ENCODE measurements at places on chromosomes 2 and 18.
A peak's percentile ranks its signal among the peaks of the same experiment; 100 is the strongest.

DNA sequence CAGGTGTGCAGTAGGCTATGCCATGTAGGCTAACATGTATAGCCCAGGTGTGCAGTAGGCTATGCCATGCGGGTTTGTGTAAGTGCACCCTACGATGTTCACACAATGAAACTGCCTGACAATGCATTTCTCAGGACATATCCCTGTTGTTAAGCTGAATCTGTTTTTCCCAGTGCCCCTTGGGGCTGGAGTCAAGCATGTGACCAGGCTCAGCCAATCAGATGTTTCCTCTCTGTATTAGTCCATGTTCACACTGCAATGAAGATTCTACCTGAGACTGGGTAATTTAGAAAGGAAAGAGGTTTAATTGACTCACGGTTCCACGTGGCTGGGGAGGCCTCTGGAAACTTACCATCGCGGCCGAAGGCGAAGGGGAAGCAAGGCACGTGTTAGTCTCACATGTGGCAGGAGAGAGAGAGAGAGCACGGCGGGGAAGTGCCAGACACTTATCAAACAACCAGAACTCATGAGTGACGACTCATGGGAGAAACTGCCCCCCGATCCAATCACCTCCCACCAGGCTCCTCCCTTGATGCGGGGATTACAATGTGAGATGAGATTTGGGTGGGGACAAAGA, 24.2 kb downstream of the ITM2C start:
- no peak for DNase-seq

- peak; percentile 12 for DNase-seq
Observed at GRCh38 chr2:105328281-105329196, 996 bp downstream of the TGFBRAP1 start.

DNA sequence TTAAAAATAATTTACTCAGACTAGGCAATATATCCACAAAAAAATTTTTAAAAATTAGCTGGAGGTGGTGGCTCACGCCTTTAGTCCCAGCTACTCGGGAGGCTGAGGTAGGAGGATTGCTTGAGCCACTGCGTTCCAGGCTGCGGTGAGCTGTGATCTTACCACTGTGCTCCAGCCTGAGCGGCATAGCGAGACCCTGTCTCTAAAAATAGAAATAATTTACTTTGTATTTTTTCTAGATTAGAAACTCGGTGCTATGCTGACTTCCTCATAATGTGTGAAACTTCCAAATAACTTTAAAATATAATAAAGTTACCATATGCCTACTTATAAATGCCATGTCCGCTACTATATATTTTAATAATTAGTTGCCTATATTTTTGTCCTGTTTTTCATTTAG, 6.7 kb downstream of the PPIG start:
- no peak for DNase-seq

DNA sequence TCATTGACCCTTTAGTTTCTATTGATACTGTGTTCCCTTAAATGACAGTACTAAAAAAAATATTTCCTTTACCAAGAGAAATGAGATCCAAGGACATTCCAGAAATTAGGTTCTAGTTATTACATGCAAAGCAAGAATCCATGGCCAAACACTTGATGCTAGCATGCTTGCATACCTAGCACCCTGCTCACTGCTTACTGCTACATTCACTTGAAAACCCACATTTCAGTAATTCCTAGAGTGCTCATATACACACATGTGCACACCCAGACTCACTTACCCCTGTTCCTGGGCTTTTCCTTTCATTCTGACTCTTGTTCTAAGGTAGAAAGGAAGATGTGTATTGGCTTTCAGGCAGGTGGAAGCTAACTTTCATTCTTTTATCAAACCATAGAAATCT, 395.9 kb downstream of the THSD7B start:
- DNase-seq: no peak

GRCh38 chr2:167783261-167784083, 463.9 kb downstream of the STK39 start:
- no peak for DNase-seq

DNA sequence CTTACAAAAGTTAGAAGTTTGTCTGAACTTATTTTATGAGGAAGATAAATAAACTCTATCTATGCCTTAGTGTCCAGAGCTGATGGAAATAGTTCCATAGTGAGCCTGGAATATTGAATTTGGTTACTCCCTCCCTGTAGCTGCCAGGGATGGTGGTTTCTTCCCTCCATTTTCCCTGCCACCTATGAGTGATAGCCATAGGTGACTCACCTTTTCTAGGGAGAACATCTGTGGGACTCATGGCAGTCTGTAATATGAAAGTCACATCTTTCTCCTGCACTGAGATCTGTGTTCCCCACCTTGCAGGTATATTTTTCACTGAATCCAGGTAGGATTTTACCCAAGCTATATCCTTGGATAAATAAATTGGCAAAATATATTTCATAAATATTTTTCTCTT, 148.8 kb downstream of the TPGS2 start:
- DNase-seq: no peak

DNA sequence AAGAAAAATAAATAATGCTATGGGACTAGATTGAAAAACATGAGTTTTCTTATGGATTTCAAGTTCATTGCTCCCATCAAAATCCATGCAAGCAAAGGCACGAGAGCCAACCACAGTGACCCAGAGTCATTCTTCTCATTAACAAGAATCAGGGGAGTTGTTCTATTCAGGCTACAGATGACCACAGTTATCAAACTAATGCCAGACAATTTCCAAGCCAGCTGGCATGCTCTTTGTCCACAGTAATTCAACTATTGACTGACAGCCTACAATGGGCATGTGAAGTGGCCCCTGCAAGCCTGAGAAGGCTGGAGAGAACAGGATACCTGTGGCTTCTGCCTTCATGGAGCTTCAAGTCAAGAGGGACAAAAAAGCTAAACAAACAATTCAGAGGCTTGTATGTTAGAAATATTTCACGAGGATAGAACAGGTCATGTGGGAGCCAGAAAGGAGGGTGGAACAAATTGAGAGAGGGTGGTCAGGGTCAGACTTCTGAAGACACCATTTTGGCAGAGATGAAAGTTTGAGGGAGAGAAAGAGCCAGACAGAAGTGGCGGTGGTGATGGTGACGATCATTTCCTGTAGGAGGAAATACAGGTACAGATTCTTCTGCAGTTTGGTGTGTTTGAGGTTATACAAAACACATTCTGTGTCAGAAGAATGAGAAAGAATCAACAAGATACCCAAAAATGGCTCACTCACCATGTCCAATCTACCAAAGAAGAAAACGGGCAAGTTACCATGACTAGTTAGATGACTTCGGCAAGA, 732.4 kb downstream of the RNF144A start:
- DNase-seq: no peak

- no peak for DNase-seq
Observed at GRCh38 chr2:163132850-163133249, 294.3 kb upstream of the KCNH7 start.

DNA sequence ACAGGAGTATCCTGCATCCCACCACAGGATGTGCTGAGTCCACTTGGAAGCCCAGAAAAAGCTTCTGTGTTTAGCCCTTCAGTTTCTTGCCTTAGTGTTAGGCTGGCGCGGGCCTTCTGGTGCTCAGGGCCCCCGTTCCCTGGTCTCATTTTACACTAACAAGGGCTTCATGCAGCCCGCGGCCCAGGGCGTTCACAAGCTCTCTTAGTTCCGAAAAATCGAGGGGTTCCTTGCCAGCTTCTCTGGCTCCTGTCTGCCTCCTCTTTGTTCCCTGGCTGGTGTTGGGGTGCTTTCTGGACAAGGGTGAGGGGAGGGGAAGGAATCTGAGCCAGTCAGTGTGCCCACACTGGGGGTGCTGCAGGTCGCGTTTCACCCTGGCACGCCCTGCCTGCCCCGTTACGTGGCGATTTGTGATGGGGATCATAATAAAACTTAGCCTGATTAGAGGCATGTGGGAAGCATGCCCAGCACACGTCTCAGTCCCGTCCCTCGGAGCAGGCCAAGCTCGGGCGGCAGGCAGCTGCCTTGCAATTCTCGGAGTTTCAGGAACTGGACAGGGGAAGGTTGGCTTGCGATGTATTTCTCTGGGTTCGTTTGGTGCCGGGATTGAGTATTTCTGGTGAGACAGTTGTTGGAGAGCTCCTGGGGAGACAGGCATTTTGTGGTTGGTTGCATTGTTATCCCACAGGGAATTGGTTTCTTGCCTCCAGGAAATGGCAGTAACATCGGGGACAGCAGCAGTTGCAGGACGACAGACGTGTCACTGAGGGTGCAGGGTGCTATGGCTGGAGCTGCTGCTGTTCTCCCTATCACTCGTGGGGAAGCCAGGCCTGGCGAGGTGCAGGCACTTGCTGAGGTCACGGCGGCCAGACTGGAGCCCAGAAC, 22.9 kb downstream of the SH3BP4 start:
- no peak for DNase-seq

GRCh38 chr18:30245766-30246455, 796.6 kb downstream of the DSC3 start:
- DNase-seq: no peak

DNA sequence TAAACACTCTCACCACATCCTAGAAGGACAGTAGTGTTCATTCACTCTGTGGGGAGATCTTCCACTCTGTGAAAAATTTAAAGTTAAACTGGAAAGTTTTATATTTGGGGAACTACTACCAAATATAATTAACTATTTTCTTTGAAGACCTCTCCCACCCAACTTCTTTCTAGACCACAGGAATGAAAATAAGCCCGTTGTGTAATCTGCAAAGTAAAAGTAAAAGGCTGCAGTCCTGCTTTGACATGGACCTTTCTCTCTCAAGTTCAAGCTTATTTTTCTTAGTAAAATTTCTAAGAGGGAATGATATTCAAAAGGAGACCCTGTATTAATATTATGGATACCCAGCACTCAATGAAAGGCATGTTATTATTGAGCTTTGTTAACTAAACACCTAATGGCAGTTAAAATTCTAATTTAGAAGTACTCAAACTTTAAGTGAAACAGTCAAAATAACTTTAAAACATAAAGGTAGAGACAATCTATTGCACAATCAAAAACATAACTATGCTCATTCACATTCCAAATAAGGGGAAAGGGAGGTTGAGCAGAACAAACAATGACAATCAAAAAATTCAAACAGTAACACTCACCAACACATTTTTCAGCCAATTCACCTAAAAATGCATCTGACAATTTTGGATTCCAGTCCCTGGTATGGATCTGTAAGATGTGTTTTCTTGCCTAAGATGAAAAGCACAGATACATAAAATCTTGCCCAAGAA, 98.5 kb downstream of the ATAD2B start:
- DNase-seq: no peak

DNA sequence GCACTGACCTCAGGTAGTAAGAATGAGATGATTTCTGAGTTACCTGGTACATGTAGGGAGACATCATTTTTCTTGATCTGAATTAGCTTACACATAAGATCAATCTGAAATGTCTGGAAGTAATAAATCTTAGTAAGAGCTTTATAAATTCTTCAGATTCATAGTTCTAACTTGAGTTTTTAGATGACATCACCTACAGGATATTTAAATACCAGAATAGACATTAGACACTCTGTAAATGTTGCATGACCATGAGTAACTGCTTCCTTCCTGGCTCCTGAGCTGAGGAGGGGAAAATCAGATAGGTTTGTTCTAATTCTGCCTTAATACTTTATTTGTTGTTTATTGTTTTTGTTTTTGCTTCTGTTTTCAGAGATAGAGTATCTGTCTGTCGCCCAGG, 181.8 kb downstream of the PHLPP1 start:
- no peak for DNase-seq

DNA sequence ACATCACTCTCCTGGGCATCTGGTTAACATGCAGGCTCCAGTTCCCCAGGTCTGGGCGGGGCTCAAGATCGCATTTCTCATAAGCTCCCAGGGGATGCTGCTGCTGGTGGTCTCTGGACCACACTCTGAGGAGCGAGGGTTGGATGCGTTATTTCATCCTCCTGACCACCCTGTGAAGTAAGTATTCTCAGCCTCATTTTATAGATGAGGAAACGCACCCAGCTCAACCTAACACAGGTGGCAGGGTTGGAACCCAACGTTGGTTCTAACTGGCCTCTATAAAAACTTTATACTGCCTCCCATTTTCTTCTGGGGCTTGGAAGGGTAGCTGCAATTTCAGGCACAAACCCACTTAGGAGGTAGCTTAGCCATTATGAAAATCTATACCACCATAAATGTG, 120.5 kb downstream of the FAM210A start:
- DNase-seq: no peak

- DNase-seq: no peak
Observed at GRCh38 chr2:19659024-19659792, 242.6 kb downstream of the TTC32 start.

GRCh38 chr18:31185186-31185950, 22.7 kb upstream of the DSC1 start:
- no peak for DNase-seq

GRCh38 chr2:9271691-9272090, 65.1 kb downstream of the ASAP2 start:
- DNase-seq: no peak

DNA sequence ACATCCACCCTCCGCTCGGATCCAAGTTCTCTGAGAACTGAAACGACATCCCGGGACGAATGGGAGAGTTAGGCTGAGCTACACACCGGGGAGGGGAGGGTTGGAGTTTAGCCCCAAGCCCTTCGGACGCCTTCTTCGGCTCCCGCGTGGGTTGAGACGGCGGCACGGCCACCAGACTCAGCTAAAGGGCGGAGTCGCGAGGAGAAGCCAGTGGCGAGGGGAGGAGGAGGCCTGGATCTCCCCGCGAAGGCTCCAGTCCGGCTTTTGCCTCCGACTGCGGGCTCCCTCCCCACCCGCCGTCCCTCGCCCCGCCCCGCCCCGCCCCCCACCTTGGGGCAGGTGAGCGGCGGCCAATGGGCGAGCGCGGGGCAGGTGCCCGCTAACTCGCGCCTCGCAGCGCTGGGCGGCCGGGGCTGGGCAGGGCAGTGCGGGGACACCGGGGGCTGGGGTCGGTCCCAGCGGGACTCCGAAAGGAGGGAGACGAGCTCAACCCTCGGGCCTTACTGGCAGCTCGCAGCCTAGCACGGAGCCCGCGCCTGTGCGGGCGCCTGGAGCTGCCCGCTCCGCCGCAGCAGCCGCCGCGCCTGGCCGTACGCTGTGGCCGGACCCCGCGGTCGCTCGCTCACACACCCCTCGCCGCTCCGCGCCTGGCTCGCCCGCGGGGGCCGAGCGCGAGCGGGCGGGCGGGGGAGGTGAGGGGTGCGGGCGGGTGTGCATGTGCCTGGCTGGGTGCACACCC, at the start of gene EMX1:
Gene EMX1 (plus strand): TSS at position 382 of the 739 bp plus-strand sequence. CDS start 334 bp downstream, at position 716.
- DNase-seq: peak; percentile 42
